ENCODE measurements at places on chromosomes 3 and 15.

GRCh38 chr3:143973259-143974021, 1.8 kb downstream of the DIPK2A start:
- no peak for DNase-seq

DNA sequence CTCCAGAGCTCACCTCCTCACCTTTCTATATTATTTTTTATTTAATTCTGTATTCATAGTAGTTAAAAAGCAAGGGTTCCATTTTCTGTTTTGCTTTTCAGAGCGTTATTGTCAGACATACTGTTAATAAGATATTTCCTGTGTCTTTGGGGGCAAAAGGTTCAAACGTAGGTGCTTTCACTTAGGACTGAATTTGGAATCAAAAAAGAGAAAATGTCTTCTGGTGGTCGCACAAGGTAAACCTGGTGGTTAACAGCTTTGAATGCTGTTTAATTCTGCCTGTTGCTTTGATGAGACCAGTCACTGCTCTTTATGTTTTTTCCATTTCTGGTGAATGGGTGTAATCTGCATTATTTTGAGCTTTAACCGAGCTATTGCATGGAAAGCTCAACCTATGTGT, 212.5 kb downstream of the TCF12 start:
- DNase-seq: no peak

GRCh38 chr15:63999177-63999576, 47.1 kb downstream of the DAPK2 start:
- DNase-seq: no peak

DNA sequence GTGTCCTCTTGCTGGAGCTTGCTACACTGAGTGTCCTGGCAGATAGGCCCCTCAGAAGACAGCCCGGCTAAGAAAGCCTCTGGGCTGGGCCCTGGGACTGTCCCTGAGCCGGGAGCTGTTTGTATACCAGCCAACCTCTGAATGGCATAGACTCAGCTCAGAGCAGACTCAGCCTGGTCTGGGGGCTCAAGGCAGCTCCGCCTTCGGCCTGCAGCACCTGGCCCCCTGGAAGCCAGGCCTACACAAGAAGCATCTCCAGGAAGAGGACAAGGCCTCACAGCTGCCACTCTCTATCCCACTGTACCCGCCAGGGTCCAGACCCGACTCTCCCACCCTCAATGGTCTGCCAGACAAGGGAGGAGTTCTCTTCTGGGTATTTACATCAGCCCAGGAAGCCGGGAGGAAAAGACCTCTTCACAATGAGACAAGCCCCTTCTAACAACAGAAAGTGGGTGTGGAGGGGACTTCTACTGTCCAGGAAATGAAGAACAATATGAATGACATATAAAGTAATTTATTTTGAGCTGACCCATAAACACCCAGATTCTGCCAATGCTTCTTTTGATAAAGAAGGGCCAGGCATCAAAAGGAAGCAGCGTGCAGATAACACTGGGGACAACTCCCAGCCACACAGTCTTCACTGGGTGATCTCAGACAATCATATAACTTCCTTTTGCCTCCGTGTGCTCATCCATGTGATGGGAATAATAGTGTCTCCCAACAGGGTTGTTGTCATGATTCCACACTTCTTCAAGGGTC, 110.2 kb downstream of the TPRA1 start:
- no peak for DNase-seq

DNA sequence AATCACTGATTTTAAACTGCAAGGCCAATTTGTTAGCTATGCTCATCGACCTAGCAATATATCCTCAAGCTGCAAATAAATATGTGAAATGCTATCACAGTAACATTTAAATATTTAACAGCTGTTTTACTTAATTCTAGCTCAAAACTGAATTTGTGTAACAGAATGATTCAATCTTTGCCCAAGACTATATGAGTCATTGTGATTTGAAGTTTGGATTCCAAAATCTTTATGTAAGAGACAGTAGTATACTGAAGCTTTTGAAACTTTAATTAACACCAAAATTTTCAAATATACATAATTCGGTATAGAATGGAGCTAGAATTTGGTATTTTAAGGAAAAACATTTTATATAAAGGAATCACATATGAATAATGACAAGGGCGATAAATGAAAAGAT, 603.0 kb upstream of the ROBO2 start:
- no peak for DNase-seq

- peak; percentile 38 for DNase-seq
These were observed 922 bp downstream of the ADPRH start for GRCh38 chr3:119580067-119580760.

DNA sequence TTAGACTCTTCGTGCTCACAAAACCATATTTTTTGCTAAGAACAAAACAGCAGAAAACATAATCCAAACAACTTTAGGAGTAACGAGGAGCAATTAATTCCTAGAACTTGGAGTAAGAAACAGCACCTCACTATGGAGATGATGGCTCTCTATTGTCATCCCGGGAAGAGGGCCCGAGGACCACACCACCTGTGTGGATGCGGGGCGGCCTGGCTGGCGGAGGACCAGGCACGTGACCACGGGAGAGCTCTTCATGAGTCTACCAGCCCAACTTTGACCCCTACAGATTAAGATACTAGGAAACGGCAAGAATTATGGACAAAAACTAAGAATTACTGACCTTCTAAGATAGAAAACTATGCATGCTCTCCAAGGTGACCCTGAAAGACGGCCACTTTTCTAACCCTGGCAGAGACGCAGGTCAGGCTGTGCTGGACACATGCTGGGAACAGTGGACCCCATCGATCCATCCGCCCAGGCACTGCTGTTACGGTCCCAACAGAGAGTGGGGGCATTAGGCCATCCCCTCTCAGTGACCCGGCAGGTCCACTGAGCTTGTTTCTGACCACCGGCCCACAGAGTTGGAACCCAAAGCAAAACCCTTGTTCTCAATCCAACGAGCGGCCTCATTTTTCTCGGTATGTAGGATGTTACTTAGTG, 13.1 kb upstream of the OCA2 start:
- no peak for DNase-seq

GRCh38 chr3:36734742-36735141, 29.6 kb downstream of the DCLK3 start:
- no peak for DNase-seq

- DNase-seq: no peak
These were observed 102.0 kb downstream of the LMLN start for GRCh38 chr3:198062068-198062465.

DNA sequence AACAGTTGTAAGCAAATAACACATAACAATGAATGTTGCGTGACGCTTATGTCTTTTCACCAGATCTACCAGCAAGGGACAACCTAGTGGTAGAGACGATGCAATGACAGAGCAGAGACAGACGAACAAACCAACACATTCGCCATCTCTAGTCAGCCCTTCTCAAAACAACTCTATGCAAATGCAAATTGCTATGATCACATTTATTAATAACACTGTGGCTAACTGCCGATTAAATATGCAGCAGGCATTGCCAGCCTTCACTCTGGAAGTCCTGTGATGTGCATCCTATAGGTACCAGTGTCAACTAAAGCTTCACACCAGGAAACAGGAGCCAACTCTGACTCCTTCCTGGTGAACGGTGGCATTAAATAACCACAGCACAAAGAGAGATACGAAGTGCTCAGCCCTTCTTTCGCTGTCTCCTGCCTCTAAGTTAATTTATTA, 94.2 kb downstream of the FOXP1 start:
- DNase-seq: no peak

DNA sequence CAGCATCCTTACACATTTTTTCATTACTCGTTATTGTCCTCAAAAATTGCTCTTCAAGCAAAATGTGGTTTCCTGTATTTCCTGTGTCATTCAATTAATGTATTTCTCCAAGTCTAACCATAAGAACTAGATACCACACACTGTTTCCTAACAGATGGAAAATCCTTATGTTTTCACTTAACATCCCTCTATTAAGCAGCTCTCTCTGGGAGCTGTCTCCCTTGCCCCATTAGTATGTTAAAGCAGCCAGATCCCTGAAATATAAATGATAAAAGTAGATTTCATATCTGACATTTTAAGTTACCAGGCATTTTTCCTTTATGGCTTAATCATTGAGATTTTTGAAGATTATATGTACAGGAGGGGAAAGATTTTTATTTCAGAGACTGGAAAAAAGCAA, 15.9 kb downstream of the PFN2 start:
- no peak for DNase-seq

- no peak for DNase-seq
These were observed 189.9 kb downstream of the SOX2 start for GRCh38 chr3:181901626-181902025.

DNA sequence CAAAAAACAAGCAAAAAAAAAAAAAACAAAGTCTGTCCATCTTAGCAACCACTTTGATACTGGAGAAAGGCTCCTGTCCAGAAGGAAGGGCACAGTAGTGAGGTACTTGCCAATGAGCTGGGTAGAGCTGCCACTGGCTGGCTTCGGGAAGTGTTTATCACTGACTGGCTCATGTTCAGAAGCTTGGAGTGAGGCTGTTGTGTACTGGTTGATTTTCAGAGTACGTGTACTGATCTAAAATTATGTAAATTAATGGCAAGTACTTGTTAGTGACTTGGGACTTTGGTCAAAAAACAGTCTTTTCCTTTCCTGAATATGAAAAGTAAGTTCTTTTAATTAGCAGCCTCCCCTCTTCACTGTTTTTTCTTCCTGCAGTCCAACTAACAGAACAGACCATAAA, 979 bp upstream of the ZNF621 start:
- DNase-seq: no peak

GRCh38 chr3:68817243-68817642, 115.1 kb downstream of the TAFA4 start:
- DNase-seq: no peak

DNA sequence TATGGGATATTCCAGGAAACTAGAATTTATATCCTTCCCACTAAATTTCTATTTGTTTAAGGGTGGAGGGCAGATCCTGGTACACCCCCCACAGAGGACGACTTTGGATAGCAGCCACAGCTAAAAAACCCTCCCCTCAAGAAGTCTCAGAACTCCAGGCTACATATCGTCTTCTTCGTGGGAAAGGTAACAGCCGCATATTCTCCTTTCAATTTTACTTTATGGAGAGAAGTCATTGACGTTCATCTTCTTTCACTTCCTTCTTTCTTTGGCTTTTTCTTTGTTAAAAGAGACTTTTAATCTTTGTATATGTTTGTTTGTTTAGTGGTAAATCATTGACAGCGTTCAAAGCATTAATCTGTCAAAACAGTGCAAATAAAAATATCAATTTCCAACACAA, 36.3 kb downstream of the TRIP4 start:
- DNase-seq: no peak

DNA sequence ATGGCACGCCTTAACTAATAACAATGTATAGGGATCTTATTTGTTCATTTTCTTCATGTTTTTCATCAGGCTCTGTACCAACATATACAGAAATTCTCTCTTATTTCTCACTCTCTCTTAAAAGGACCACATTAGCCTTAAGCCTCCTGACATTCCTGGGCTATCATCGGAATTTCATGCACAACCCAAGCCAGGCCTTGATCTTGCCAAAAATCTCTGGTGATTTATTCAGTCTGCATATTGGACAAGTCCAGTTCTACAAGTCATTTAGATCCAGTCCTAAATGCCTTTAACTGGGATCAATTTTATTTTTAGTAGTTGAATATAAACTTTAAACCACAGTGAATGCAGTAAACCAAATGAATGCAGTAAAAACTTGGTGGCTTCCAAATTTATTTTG, 385.4 kb downstream of the MECOM start:
- DNase-seq: no peak

- DNase-seq: no peak
These were observed 294.4 kb downstream of the KBTBD8 start for GRCh38 chr3:67292356-67293121.

GRCh38 chr3:106208251-106208650, 339.4 kb upstream of the CBLB start:
- no peak for DNase-seq

DNA sequence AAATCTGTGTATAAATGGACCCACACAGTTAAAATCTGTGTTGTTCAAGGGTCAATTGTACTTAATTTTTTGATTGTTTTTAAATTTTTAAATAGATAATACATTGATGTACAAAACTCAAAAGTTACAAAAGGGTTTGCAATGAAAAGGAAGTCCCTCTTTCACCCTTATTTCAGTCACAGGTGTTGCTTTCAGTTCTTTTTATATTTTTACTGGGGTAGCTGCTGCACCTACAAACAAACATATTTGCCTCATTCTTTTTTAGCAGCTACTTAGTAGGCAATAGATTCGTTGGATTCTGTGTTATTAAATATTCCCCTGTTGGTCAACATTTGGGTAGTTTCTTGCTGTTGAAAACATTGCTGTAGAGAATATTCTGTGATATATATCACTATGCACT, 44.4 kb downstream of the PIAS1 start:
- DNase-seq: no peak

- DNase-seq: no peak
These were observed 52.4 kb downstream of the TNIK start for GRCh38 chr3:171407759-171408158.

GRCh38 chr3:9180764-9181117, 68.7 kb downstream of the SRGAP3 start:
- DNase-seq: no peak

DNA sequence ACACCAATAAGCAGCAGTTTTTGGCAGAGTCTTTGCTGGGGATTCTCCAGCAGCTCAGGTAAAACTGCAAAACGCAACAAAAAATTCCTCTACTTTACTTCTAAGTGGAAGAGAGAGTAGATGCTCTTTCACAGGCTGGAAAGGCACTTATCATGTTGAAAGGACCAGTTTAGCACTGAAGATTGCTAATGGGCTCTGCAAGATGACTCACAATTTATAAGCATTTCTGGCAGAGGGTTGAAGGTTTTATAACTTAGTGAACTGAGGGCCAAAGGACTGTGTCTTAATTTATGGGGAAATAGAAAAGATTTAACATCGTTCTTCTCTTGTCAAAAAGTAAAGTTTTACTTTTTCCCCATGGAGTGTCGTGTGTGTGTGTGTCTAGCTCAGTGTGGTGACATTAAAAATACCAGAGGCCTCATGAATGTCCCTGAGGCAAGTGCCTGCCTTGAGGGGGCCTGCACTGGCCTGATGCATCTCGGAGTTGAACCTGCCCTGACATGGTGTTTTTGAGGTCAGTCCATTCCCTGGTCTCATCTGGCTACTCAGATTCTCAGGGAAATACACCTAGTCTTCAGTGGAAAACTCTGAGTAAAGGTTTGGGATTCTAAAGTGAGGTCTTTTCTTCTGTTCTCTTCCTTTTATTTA, 1092.0 kb downstream of the NAALADL2 start:
- no peak for DNase-seq

DNA sequence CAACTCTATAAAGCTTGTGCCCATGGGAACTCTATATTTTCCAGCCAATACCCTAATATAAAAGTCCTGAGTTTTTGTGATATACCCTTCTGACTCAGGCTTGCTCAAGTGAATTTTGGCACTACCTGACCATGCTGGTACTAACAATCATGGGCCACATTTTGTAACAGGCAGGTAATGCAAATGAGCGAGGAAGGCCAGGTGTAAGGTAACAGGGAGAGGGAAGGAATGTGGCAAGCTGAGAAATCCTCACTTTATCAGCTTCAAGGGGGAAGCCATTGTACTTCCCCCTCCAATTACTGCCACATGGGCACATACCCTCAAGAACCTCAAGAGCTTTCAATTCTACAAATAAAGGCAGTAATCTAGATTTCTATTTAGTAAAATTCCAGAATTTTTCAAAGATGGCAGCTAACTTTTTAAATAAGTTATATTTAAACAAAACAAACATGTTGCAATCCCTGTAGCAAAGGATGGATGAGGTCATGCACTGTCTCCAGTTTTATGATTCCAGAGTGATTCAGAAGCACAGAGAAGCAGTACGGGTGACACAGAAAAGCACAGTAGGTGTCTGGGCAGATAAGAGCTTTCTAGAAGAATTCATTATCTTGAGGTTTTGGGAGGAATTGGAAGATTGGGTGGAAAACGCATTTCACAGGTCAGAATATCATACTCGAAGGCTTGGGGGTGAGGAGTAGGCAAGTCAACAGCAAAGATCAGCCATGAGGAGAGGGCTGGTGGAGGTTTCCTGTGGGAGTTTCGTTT, 87.6 kb downstream of the FOXP1 start:
- DNase-seq: peak; percentile 29

Data from iPS-NIHi11 (cell line).